ENCODE measurements at places on chromosomes 5 and 9.
A peak's percentile ranks its signal among the peaks of the same experiment; 100 is the strongest.

DNA sequence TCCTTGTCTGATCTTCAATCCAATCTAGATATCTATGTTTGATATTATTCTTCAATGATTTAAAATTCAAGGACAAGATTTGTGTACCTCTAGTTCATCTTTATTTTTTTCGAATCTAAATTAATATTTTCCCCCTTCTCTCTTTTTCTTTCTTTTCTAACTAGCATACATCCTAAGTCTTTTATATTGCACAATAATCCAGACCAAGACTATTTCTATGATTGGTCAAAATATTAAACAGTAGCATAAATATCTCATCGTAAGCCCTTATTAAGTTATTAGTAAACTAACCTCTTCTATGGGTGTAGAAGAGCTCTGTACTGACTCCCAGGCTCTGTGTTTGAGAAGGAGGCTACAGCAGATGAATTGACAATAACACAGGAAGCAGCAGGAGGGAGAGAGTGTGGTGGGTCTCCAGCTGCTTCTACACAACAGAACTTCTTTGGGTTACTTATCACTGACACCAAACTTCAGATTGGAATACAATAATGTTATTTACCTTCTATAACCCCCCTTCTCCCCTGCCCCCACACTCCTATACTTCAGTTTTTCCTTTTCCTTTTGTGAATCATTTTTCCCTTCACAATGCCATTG lies 11.9 kb upstream of the PLCXD3 start:
- no peak for DNase-seq

DNA sequence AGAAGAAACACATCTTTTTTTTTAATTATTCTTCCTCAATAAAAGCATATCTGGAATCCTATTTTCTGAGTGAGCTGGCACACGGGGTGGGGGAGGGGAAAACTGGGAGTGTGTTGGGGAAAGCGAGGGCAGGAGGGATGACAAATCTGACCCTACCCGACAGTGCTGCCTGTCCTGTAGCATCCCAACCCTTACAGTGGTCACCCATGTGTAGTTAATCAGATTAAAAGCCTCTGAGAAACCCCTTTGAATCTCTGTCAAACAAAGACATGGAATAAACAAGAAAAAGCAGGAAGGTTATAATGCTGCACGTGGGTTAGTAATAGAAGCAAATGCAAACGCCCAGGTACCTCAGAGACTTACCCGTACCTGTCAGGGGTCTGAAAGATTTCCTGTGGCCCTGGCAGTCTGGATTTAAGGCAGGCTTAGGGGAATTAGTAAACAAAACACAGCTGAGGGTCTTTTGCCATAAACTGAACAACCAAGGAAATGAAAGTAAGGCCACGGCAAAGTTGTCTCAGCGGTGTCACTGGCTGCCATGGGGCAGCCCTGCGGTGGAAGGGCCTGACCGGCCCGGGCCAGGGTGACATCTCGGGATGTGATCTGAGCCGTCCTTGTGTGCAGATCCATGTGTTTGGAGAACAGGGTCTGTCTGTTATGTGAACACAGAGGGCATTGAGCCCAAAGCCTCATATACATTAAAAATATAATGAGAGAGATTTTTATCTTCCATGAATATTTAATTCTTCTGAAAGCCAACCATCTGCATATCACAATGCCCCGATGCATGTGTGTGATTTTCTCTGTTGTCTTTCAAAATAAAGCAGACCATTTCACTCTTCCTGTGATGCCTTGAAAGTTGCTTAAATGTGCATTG lies 308.2 kb downstream of the ZNF608 start:
- peak; percentile 80 for DNase-seq

- peak; percentile 36 for DNase-seq
Observed at GRCh38 chr5:67176936-67177335, 19.7 kb downstream of the CD180 start.

DNA sequence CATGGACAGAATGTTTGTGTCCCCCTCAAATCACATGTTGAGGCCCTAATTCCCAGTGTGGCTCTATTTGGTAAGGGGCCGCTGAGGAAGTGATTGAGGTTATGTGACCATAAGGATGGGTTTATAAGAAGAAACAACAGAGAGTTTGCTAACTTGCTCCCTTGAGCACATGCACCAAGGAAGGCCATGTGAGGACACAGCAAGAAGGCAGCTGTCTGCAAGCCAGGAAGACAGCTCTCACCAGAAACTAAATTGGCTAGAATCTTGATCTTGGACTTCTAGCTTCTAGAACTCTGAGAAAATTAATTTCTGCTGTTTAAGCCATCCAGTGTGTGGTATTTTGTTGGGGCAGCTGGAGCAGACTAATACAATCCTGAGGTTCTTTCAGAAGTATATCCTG lies 35.2 kb upstream of the CDC42SE2 start:
- no peak for DNase-seq

DNA sequence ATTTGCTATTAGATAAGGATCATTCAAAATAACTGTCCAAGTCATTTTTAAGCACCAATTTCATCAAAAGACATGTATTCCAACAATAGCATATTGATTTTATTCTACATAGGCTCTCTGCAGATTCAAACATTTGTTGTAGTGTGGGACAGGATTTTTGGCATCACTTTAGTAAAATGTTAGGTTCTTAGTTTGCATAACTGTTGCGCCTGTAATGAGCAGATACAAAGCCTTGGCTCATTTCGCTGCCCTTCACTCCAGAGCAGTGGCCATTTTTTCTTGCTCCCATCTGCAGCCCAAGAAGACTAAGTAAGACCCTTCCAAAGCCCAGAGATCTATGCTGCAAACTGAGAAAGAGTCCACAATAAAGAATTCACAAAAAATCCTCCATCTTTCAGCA lies 446.0 kb upstream of the MPDZ start:
- DNase-seq = no peak

DNA sequence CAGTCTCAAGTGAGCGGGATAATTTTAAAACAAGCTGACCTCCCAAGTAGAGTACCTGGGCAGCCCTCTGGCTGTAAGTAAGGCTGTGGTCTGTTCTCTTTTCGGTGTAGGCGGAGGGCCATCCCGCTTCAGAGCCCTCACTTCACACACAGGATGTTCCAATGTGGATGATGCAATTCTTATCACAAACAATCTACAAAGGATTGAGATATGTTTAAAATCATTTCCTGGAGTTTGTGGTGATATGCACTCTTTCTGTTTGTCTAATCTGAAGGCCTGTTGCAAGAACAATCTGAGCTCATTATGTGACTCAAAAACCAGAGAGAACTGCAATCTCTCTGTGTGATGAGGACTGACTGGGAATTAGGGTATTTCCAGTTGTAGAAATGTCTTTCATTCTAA lies 42.5 kb downstream of the ITGA2 start:
- DNase-seq = no peak

DNA sequence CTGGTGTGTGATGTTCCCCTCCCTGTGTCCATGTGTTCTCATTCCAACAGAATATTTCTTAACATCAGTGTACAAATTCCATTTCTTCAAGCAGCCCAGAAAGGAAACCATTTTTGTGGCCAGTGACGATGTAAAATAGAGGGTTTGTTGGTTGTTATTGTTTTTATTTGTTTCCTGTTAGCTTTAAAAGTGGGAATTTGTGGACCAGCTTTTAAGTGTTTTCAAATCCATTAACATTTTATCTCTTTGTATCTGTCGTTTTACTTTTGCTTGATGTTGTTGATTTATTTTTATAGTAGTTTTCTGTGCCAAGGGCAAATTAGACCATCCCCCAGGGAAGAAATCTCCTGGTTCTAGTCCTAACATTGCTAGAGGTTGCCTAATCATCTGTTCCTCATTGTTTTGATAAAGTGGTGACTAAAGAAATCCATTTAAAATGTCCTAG lies 100.0 kb downstream of the GDNF start:
- no peak for DNase-seq

DNA sequence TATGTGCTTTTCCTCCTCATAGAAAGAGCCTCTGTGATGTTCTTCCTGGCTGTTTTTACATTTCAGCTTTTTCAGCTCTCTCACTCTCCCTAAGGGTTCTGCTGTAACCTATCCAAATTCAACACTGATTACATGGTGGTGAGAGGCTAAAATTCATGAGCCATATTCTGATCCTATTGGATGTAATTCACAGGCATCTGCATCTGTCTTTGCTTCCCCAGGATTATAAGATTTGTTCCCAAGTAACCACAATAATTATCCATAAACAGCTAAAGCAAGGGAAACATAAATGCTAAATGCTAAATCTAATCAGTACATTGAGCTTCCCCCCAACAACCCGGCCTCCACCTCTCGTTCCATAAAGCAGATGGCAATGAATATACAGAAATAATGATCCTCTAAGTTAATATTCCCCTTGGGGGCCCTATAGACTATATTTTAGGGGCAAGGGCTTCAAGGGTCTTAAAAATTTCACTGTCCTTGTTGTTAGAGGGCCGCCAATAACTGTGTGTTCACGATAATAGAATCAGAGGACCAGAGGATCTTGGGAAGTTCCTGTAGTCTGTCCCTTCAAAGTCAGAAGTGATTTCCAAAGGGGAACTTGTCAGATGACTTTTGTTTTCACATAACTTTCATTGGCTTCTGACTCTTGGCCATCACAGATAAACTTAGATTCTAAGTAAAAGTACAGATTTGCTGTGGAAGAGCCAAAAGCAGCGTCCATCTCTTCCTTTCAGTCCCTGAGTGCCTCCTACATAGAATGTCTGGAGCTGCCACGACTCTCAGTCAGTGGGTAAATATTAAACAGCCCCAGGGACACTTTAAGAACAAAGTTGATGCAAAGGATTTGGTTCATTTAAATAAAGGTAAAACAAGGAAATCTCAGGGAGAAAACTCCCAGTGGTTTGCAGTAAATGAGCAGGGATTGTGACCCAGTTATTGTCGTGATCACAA lies 125.6 kb downstream of the ALDH1A1 start:
- DNase-seq = peak; percentile 78

DNA sequence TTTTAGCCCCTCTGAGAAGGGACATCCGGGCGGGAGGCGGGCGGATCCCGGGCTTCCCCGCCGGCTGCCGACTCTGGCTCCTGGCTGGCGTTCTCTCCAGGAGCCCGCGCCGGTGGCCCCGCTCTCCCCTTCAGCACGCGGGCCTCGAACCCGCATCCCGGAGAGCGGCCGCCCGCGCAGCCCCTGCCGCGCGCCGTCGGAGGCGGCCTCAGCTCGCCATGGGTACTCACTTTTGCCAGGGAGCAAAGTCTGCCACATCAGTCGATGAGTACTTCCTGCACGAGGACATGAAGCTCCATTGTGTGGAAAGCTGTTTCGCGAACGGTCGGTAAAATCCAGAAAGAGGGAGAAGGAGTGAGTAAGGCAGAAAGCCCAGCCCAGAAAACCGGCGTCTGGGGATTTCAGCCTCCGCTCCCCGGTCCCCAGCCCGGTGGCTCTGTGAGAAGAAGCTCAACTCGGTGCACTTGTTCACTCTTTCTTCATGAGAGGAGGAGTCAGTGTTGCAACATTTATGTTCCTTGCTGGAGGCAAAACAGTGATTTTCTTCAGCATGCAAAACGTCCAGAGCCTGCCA lies at the start of gene PRLR:
PRLR (minus strand) TSS at position 450 of the 574 bp plus-strand sequence. CDS start 140,867 bp downstream, outside the sequence.
- peak; percentile 78 for DNase-seq

GRCh38 chr9:83242066-83242465 lies 179.1 kb upstream of the RASEF start:
- DNase-seq = no peak

GRCh38 chr5:87300176-87300575 lies 32.5 kb downstream of the RASA1 start:
- DNase-seq = no peak

GRCh38 chr9:4691795-4692194 lies 12.4 kb downstream of the CDC37L1 start:
- no peak for DNase-seq

- DNase-seq = no peak
Observed at GRCh38 chr5:23319901-23320300, 187.5 kb upstream of the PRDM9 start.

DNA sequence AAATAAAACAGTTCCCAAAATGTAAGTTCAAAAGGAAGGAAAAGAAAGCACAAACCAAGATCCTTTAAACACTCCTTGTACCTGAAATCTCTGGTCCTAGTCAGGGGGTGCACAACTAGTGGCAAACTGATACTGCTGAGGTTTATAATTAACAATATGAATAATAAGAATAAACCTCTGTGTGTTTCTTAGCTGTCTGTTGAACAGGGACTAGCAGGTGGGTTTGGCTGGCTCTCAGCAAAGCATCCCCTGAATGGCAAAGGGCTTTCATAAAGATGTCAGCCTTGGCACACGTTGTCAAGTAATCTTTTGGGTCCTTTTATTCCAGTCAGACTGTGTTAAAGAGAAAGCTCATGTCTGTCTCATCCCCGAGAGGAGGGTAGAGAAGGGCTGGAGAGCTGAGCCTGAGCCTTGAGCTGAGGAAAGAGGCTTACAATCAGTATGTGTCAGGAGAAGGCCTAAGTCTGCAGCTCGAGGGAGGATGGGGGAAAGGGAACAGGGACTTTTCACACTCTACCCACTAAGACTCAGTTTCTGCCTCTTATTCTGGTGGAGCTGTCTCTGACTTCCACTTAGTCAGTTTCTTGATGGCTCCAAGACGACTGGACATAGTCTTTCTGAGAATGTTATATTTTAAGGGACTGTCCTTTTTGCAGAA lies 123.0 kb downstream of the GALNT10 start:
- no peak for DNase-seq

DNA sequence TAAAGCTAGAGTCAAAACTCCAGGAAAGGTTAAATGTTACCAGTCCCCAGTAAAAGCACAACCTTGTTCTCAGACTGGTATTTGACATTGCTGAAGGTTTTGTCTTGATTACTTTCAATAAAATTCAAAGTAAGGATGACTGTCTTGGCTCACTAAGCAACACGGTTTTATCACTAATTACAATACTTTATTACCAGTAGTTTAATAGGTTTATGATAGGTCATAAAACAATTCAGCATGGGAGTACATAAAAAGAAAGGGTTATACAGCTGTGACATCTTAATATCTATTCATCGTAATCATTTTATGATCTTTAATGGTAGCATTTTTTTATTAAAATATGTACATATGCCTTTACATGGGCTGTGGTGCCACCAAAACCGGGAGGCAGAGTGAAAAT lies 370.7 kb upstream of the IRX2 start:
- no peak for DNase-seq

DNA sequence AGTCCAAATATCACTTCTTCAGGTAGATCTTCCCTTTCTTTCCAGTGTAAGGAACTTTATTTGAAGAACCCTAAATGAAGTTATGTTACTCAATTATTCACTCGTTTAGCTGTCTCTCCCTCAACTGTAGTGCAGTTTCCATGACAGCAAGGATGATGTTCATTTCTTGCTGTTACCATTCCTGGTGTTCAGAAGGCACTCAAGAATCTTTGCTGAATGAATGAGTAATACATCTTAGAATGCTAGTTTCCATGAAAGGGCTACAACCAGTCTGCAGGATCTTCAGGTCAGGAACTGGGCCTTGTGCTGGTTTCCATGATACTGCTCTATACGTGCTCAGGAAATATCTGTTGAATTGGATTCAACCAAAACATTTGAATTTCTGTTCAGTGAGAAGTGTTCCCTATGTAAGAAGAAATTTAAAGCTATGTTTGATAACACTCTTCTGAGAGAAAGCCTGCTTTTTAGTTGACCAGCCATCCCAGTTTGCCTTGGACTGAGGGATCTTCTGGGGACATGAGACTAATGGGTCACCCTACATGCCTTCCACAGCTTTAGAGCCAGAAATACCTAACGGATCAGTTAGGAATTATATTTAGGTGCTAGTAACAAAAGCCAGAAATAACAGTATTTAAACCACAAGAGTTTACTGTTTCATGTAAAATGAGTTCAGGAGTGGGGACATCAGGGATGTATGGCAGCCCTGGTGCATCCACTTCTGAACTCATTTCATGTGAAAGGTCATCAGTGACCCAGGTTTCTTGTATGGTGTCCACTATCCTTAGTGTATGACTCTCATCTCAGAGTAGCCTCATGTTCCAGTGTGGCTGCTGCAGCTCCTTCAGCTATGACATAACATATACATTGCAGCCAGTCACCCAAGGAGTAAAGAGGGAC lies 500.1 kb upstream of the SGCD start:
- DNase-seq = no peak

GRCh38 chr5:101112645-101113044 lies 209.6 kb upstream of the ST8SIA4 start:
- DNase-seq = no peak

Data from eye (tissue), 1 donor.